ENCODE measurements at places on chromosomes 12 and 14.

- DNase-seq, result peak; percentile 20
Measured at GRCh38 chr12:11773889-11774677, 124.6 kb downstream of the ETV6 start.

DNA sequence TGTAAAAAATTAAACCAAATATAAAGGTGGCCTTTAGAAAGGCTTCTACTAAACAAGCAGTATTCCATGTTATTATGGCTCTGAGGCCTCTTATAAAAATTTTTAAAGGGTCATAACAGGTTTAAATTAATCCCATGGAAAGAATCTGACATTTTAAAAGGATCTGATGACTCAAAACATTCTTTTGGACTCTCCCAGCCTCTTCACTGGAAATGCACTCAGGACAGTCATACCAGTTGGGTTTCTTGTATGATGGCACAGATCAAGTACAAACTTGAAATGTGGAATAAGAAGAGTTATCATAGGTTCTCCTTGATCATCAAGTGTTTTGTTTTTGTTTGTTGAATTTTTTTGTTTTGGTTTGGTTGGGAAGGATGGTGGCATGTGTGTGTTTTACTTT lies 50.8 kb downstream of the PPP2R5E start:
- DNase-seq, result no peak

DNA sequence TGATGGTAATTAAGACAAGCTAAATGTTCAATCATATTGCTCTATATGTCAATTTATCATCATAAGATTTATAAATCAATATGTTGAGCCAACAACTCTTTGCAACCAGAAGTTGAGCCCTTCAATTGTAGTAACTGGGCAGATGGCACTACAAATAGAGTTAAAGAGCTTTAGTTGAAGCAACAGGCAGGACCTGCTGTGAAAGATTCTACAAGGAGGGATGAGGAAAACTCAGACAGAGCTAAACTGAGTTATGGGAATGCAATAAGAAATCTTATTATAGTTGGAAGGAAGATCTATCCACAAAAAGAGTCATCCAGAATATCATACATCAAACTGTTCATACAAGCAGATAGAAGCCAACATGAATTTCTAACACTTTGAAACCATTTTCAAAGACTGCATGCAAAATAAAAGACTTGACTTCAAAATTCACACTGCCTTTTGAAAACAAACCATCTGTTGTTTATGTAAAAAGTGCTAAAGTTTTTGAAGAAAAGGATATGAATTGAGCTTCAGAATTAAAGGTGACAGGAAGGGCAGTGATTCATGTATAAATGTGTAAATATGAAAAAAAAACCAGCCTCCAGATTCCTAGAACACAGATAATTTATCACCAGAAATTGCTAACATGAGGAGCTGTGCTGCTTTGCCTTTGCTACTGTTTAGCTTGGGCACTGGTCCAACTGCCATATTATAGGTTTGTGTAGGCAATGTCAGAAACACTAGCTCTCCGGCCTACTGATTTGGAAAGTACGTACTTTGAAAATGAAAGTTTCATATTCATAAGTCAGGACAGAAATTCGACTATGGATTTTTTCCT lies 133.2 kb downstream of the SLC35F4 start:
- DNase-seq, result no peak

DNA sequence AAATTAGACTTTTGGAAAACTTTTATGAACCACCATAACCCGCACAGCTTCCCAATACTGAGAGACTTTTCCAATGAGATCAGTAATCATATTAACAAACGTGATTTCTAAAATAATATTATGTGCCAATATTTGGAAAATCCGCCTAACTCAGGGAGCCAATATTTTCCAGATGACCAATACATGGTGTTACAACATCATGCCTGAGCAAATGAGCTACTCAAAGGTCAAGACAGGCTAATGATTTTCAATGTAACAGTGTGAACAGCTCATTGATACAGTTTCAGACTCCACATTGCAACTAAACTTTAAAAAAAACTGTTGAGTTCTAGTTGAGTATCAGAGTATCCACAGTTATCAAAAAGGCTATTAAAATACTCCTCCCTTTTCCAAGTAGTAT lies 46.8 kb downstream of the RNF34 start:
- DNase-seq, result no peak

GRCh38 chr14:69151458-69152180 lies 1.3 kb downstream of the DCAF5 start:
- DNase-seq, result peak; percentile 86

GRCh38 chr12:95231190-95231589 lies 13.6 kb downstream of the VEZT start:
- no peak for DNase-seq

GRCh38 chr12:108560752-108561719 lies at the start of gene SART3:
Gene SART3 (minus strand): TSS chr12:108561173. CDS start chr12:108561154, 19 bp downstream.
- DNase-seq, result peak; percentile 91

DNA sequence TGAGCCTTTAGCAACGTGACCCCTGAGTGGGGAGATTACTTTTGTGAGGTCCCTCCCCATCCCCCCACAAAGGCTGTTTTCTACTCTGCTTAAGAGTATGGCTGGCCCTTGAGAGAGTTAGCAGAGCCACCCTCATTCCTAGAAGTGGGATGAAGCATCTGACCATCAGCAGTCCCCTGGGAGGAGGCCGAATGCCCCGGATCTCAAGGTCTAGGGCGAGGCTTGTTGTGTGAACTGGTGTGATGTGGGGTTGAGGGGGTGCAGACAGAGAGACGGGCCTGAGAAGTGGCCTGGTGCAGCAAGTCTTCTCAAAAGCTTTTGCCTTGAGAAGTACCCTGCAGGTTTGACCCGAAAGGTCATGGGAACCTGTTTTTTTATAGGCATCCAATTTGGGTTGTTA lies 153.0 kb upstream of the FKBP4 start:
- no peak for DNase-seq

DNA sequence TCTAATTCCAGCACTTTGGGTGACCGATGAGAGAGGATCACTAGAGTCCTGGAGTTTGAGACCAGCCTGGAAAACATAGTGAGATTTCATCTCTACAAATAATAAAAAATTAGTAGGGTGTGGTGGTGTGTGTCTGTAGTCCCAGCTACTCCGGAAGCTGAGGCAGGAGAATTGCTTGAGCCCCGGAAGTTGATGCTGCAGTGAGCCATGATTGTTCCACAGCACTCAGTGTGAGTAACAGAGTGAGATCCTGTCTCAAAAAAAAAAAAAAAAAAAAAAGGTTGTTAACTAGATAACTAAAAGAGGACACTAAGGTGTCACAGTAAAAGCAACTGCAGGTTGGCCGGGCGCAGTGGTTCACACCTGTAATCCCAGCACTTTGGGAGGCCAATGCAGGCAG lies 121.3 kb upstream of the MAX start:
- DNase-seq, result no peak

DNA sequence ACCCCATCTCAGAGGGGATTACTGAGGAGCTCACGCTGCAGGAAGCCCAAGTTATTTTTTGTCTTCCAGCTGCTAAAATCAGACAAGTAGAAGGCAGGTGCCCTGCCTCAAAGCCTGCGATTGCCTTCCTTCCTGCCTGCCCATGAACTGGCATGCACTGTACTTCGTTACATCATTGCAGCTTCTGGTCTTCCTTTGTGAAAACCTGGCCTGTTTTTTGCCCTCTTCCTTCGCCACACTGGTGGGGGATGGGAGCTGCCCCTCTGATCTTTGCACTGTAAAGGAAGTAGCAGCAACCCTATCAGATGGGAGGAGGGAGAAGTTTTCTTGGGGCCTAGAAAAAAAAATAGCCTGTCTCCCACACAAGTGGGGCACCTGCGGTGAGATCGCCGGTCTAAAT lies 1098.7 kb downstream of the BCL11B start:
- peak; percentile 85 for DNase-seq

DNA sequence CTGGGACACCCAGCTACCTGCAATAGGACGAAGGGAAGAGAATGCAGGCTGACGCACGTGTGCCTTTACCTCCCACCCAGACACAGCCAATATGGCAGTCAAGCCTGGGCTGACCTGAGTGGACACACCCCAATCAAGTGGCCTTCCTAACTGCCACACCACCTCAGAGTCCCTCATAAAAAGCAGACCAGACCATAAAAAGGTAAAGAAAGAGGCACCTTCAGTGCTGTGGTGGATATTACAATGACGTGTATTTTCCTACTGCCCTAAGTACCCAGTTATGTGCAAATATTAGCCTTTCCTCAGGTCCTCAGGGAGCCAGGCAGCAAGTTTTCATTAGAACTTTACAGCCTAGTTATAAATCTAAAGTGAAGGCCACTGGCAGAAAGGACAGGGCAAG lies 75.8 kb downstream of the KCNK10 start:
- DNase-seq, result no peak

DNA sequence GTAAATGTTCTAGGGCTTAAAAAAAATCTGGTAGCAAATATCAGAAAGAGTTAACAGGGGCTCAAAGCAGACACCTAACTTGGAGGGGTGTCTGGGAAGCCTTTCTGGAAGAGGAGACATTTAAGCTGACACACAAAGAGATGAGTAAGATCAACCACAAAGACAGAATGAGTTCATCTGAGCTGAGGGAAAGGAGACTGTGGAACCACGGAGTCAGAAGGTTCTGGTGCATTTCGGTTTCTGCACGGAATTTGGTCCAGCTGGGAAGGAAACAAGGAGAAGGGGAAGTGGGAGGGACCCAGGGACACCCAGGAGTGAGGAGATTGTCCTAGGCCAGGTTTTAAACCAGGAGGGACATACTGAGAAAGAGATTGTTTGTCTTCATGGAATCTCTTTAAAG lies 161.1 kb downstream of the PHETA1 start:
- DNase-seq, result no peak

- DNase-seq, result no peak
Measured at GRCh38 chr12:105581420-105581819, 250.9 kb downstream of the C12orf75 start.

GRCh38 chr14:24298892-24299254 lies 707 bp downstream of the DHRS1 start:
- no peak for DNase-seq

DNA sequence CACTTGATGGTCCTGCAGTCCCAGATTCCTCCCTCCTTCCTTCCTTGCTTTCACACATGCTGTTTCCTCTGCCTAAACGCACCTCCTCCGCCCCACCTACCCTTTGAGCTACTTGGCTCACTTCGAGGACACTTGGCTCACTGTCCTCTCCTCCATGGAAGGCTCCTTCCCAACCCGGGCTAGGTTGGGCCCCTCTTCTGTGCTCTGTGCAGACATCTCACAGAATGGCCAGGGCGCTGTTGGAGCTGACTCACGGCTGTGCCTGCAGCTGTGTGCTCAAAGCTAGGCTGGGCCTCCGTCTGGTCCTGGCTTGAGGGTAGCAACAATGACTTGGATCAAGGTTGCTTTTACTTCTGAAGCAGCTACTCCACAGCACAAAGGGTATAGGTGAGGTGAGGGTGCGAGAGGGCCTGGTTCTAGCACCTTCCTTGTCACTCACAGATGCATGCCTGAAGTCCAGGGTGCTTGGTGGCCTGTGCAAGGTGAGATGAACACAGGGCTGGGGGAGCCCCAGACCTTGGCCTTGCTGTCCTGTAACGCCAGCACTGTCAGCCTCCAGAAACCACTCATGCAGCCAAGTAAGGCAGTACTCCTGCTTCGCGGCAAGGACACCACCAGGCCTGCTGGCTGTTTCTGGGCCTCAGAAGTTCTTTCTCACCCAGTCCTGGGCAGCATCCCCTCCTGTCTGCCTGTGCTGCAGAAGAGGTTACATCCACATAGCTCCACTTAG lies 61.8 kb downstream of the GALNT16 start:
- DNase-seq, result no peak

- DNase-seq, result no peak
Measured at GRCh38 chr14:99872786-99873440, 79.7 kb downstream of the EML1 start.

DNA sequence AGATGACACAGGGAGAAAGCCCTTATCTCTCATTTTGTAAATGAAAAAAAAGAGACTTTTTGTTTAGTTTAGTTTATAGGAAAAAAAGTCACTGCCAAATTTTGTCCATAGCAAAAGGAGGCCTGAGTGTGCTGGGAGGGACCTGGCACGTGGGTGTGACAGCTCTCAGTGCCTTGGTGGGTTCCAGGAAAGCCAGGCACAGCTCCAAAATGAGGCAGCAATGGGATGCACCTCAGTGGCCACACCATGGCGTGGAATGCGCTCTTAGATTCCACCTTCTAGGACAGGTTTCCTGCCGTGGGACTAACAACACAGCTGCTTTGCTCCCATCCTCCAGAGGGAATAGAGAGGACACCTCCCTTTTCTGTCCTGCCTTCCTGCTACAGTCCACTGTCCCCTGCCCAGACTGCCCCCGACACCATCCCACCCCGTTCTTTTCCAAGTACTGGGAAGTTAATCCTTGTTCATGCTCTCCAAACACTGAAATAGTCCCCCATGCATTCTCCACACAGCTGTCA lies 207.6 kb downstream of the EMP1 start:
- DNase-seq, result no peak

DNA sequence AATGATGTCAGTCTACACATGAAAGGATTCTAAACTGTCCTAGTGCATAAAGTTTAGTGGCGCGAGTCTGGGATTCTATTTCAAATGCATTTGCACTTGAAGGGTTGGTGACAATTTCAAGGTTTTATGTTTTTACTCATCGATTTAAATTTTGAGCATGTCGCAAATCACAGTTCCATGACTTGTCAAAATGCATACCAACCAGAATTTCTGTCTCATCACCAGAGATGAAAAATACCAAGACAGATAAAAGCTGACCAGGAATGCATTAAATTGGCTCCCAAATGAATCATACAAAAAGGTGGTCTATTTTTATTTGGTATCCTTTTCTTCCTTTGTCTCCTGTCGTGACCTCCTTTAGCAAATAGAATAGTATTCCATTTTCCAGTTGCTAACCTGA lies 25.2 kb downstream of the TMEM30B start:
- no peak for DNase-seq

GRCh38 chr12:79407671-79408622 lies 282.8 kb downstream of the PAWR start:
- no peak for DNase-seq

DNA sequence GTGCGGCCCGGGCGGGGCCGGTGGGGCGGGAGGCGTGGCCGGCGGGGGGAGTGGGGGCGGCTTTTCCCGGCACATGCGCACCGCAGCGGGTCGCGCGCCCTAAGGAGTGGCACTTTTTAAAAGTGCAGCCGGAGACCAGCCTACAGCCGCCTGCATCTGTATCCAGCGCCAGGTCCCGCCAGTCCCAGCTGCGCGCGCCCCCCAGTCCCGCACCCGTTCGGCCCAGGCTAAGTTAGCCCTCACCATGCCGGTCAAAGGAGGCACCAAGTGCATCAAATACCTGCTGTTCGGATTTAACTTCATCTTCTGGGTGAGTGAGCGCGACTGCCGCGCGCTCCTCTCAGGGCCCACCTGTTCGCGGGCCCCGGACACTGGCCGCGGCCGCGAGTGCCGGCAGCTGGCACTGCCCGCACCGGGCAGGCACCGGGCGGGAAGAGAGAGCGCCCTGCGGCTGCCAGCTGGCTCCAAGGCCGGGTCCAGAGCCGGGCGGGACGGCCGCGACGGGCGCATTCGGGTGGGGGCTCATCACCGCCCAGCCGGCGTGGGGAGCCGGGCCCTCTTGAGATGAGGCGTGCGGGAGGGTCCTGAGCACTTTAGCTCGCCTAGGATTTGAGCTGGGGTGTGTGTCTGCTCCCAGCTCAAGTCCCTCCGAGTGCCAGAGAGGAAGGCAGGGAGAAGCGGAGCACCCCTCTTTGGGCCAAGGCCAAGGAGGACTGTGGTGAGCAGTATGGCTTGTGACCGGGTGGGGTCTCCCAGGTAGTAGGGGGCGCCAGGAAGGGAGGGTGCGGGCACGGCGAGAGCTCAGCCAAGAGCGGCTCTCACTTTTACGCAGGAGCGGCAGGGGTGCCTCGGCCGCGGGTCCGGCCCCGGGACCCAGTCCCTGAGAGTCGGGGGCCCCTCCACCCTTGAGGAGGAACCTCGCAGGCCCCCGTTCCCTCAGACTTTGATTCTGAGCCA lies at the start of gene CD9:
Gene CD9 (plus strand): TSS at position 145 of the 957 bp plus-strand sequence. CDS start 100 bp downstream, at position 245.
- peak; percentile 19 for DNase-seq
